ENCODE measurements at places on chromosomes 4 and X.

DNA sequence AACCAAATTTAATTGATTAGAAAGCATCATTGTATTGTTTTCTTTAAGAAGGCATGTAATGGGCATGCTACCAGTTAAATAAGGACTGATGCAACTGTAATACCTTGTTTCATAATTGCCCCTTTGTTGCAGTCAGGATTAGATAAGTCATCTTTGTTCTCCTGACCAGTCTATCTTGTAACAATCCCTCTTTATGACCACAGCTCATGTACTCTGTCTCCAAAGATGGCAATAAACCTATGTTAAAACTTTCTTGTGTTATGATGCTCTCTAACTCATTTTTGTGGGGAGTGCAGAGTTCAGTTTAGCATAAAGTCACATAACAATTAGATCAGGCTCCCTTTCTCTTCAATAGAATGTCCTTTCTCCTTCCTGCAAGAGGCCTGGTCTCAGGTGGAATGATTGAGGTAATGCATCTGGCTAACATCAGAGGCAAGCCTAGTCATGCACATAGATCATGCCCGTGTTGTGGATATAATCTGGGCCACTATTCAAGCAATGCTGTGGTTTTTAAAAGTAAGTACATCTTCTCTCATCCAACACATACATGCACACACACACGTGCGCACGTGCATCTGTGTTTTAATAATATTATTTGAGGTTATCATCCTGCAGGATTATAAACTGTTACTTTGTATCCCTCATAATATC, 45.6 kb downstream of the TMEM154 start:
- H3K4me3 ChIP-seq, result no peak overlapping the region
- peaks cover 8% of the 10 kb centered on the region for H3K4me1 ChIP-seq
- H3K27me3 ChIP-seq, result no peaks in the 10 kb centered on the region
- H3K36me3 ChIP-seq, result peaks cover 32% of the 10 kb centered on the region
- no peak for ATAC-seq

- no peaks in the 10 kb centered on the region for H3K36me3 ChIP-seq
- peak overlapping the region; percentile 82 for H3K27ac ChIP-seq
- peak overlapping the region; percentile 75 for H3K4me3 ChIP-seq
Measured at GRCh38 chrX:23952984-23953907, 45.4 kb downstream of the CXorf58 start.

DNA sequence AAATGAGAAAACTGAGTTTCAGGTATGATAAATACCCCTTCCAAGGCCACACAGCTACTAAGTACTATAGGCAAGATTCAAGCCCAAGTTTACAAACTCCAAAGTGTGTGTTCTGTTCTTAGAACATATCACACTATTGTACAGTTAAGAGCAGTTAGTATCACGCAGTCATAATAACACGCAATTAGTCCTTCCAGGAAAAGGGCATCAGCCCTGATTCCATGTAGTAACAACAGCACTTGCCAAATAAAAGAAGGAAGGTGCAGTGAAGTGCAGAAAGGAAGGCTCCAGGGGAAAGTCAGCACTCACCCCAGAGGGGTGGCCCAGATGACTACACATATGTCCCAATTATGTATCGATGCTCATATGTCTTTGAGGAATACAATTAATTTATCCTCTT, 4.4 kb downstream of the TASL start:
- H3K4me1 ChIP-seq, result peaks cover 6% of the 10 kb centered on the region
- no peak overlapping the region for H3K27ac ChIP-seq
- no peaks in the 10 kb centered on the region for H3K36me3 ChIP-seq
- no peaks in the 10 kb centered on the region for H3K27me3 ChIP-seq
- no peak for ATAC-seq
- no peak overlapping the region for H3K4me3 ChIP-seq

- no peaks in the 10 kb centered on the region for H3K27me3 ChIP-seq
- no peak overlapping the region for H3K27ac ChIP-seq
- peak overlapping the region; percentile 92 for H3K4me3 ChIP-seq
- peaks cover 83% of the 10 kb centered on the region for H3K36me3 ChIP-seq
Measured at GRCh38 chrX:75276666-75277065, 2.8 kb downstream of the UPRT start.

DNA sequence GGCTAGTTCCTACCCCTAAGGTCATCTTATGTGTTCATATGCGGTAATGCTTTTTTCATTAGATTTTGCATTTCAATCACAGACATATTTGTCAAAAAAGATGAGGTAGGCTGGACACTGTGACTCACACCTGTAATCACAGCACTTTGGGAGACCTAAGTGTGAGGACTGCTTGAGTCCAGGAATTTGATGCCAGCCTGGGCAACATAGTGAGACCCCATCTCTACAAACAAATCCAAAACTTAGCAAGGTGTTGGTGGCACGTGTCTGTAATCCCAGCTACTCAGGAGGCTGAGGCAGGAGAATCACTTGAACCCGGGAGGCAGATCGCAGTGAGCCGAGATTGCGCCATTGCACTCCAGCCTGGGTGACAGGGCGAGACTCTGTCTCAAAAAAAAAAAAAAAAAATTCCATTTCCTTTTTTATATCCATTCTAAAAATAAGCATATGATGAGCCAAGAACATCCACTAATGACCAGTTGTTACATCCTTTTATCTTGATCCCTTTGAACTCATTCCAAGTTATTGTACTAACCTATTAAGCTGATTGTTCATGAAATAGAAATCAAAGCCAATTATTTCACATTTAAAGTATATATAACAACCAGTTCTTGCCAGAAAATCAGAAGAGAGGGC, 23.4 kb downstream of the PGAM4 start:
- no peak for ATAC-seq
- H3K4me1 ChIP-seq, result no peaks in the 10 kb centered on the region
- no peaks in the 10 kb centered on the region for H3K36me3 ChIP-seq
- H3K27ac ChIP-seq, result no peak overlapping the region
- H3K4me3 ChIP-seq, result no peak overlapping the region

DNA sequence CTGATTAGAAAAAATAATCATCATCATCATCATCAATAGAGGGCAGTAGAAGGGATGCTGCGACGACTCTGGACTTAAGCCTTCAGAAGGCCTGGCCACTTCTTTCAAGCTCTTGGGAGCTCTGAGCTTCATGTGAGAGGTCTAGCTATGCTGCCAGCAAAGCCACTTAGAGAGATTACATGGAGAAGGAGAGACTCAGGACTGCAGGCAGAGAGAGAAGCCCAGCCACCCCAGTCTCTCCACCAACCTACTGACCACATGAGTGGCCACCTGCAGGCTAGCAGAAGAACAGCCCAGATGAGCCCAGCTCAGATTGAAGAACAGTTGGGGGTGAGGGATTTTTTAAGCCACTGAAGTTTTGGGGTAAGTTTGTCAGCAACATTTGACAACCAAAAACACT, 17.1 kb upstream of the TMEM150C start:
- no peak overlapping the region for H3K4me3 ChIP-seq
- no peak overlapping the region for H3K27ac ChIP-seq
- no peak for ATAC-seq

GRCh38 chr4:176422511-176422910, 102.7 kb downstream of the SPCS3 start:
- no peaks in the 10 kb centered on the region for H3K27me3 ChIP-seq
- H3K4me3 ChIP-seq, result no peak overlapping the region
- ATAC-seq, result no peak
- H3K36me3 ChIP-seq, result no peaks in the 10 kb centered on the region
- no peak overlapping the region for H3K27ac ChIP-seq

DNA sequence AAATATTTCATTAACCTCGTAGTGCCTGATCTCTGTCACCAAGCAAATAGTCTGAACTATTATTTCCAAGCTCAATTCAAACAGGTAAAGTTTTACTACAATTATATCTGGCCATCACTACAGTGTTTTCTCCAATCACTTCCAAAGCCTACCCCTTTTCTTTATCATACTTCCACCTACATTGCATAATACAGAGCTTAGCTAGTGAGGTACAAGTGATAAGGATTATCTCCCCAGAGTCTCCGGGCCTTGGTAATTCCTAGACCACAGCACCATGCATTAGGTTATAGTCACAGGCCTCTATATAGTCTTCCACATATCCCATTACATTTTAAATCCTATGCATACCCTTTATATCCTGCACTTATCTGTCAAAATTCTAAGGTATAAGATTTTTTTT, 154.2 kb downstream of the SNCA start:
- no peak overlapping the region for H3K4me3 ChIP-seq
- ATAC-seq, result no peak
- H3K36me3 ChIP-seq, result no peaks in the 10 kb centered on the region
- no peak overlapping the region for H3K27ac ChIP-seq

- no peaks in the 10 kb centered on the region for H3K36me3 ChIP-seq
- no peak for ATAC-seq
- H3K27ac ChIP-seq, result no peak overlapping the region
- H3K4me1 ChIP-seq, result no peaks in the 10 kb centered on the region
- H3K27me3 ChIP-seq, result peaks cover 20% of the 10 kb centered on the region
- H3K4me3 ChIP-seq, result no peak overlapping the region
Measured at GRCh38 chr4:42309361-42310260, 87.7 kb upstream of the SHISA3 start.

DNA sequence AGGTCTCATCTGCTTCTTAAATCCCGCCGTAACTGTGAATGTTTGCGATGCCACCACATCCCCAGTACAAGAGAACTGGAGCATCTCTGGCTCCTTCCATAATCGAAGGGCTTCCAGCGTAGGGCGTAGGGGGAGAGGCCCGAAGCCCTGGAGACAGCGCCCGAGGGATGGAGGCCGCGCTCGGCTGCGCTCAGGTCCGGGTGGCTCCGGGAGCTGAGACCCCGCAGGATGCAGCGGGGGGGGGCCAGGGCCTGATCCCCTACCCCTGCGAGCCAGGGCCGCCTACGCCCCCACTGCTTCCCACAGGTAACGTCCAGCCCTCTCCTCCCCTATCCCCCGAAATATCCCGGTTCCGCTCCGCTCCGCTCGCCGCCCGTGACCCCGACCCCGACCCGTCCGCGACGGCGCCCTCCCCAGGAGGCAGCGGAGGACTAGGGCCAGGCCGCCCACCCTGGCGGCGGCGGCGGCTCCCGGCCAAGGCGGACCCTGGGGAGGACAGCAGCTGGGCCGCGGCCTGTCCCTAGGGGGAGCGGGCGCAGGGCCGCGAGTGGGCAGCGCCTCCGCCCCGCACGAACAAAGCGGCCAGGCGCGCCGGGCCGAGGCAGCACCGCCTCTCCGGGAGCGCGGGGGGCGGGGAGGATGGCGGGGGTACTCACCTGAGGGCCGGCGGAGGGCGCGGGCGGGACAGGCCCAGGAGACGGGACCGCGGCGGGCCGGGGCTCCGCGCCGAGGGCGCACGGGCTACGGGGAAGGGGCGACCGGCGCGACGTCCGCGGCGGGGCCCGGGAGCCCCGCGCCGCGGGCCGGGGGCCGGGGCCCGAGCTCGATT, 723 bp downstream of the WDFY3 start:
- no peak overlapping the region for H3K27ac ChIP-seq
- H3K4me3 ChIP-seq, result peak overlapping the region; percentile 85
- no peaks in the 10 kb centered on the region for H3K36me3 ChIP-seq

DNA sequence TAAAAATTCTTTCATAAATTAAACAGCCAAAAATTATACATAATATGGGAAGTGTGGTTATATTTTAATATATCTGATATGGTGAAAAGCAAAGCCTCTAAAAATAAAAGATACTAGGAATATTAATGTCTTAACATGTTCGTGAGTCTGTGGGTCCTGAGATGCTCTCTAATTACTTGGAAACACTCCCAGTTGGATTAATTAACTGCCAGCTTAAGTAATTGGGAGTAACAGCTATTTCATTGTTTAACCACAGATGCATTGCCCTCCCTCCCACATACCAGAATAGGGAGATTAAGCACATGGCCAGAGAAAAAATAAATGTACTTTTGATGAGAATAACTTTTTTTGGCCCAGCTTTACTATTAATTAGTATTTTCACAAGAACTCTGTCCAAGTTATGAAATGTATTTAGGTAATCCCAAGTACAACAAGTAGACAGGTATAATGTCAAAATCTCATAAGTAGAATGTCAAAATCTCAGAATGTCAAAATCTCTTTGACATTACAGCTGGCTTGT, 79.7 kb downstream of the BTC start:
- H3K4me3 ChIP-seq, result no peak overlapping the region
- H3K4me1 ChIP-seq, result peaks cover 5% of the 10 kb centered on the region
- H3K27me3 ChIP-seq, result peaks cover 5% of the 10 kb centered on the region
- no peaks in the 10 kb centered on the region for H3K36me3 ChIP-seq

- peak within 1 kb of the TSS; percentile 85 for H3K4me3 ChIP-seq
- H3K36me3 ChIP-seq, result no peaks in the 10 kb centered on the region
- peaks cover 8% of the 10 kb centered on the region for H3K4me1 ChIP-seq
- peak; percentile 59 for ATAC-seq
Measured at GRCh38 chrX:48835524-48836329, at the start of gene PCSK1N. PCSK1N (minus strand) TSS chrX:48835610; CDS start chrX:48835532, 78 bp downstream.

GRCh38 chrX:21559417-21559816, 98.7 kb downstream of the KLHL34 start:
- no peak overlapping the region for H3K27ac ChIP-seq
- no peak overlapping the region for H3K4me3 ChIP-seq
- no peaks in the 10 kb centered on the region for H3K27me3 ChIP-seq
- no peaks in the 10 kb centered on the region for H3K4me1 ChIP-seq
- no peaks in the 10 kb centered on the region for H3K36me3 ChIP-seq

DNA sequence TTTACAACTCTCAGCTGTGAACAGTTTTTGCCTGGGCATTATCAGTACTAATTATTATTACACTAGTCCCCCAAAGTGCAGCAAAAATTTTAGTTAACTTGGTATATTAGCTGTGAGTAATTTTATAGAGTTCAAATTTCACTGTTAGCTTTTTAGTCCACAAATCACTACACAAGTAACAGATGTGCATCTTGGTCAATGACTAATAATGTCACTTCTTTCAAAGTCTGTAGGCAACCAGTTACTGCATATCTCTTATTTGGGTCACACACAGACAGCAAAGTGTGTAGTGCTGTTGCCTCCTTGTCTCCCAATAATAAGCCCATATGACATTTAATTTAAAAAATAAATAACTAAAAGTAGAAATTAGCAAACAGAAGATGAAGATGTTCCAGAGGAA, 159.9 kb downstream of the SCFD2 start:
- no peaks in the 10 kb centered on the region for H3K4me1 ChIP-seq
- no peak overlapping the region for H3K27ac ChIP-seq
- no peaks in the 10 kb centered on the region for H3K27me3 ChIP-seq
- ATAC-seq, result peak; percentile 19
- H3K4me3 ChIP-seq, result no peak overlapping the region
- H3K36me3 ChIP-seq, result no peaks in the 10 kb centered on the region

GRCh38 chr4:48635310-48635709, 144.8 kb downstream of the FRYL start:
- no peaks in the 10 kb centered on the region for H3K36me3 ChIP-seq
- no peaks in the 10 kb centered on the region for H3K27me3 ChIP-seq
- no peak overlapping the region for H3K4me3 ChIP-seq
- H3K4me1 ChIP-seq, result peaks cover 4% of the 10 kb centered on the region

DNA sequence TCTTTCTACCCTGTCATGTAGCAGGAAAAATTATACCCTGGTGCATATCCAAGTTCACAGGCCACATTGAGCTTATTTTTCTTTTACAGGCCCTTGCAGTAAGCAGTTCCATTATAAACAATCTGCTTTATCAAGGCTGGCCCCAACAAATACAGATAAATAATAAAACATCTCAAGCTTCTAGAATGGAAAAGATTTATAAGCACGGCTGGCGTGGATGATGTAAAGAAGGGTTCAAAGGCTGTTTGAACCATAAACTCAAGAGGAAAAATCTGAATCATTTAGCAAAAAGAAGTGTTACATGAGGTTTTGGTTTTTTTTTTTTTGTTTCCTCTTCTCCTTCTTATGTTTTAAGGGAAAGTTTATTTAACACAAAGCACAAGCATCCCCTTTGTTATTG, 109.7 kb downstream of the UNC5C start:
- no peaks in the 10 kb centered on the region for H3K4me1 ChIP-seq
- no peak for ATAC-seq
- H3K27ac ChIP-seq, result no peak overlapping the region
- no peak overlapping the region for H3K4me3 ChIP-seq
- no peaks in the 10 kb centered on the region for H3K27me3 ChIP-seq

GRCh38 chr4:151418385-151418784, 9.4 kb downstream of the FHIP1A start:
- no peaks in the 10 kb centered on the region for H3K4me1 ChIP-seq
- H3K4me3 ChIP-seq, result no peak overlapping the region
- H3K36me3 ChIP-seq, result no peaks in the 10 kb centered on the region
- ATAC-seq, result peak; percentile 53
